ENCODE measurements at places on chromosomes 7 and 10.

DNA sequence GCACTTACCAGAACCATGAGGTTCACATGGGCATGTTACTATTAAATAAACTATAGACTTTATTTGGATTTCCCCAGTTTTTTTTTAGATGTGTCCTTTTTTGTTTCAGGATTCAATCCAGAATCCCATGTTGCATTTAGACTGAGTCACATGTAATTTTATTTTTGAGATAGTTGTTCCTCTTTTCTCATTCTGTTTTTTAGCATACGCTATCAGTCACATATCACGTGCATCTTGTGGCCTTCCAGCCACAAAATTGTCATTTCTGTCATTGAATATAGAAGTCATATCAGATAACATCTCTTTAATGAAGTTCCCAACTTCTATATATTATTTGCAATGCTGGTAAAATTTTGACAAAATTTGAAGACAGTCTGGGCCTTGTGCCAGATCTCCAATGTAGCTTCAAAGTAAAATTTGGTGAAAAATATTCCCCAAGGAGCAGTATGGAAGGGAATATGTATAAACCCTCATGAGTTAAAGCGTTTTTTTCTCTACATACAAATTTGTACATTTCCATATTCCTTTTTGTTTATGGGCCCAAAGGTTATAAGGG, 132.3 kb upstream of the MKI67 start:
- no peak for DNase-seq

DNA sequence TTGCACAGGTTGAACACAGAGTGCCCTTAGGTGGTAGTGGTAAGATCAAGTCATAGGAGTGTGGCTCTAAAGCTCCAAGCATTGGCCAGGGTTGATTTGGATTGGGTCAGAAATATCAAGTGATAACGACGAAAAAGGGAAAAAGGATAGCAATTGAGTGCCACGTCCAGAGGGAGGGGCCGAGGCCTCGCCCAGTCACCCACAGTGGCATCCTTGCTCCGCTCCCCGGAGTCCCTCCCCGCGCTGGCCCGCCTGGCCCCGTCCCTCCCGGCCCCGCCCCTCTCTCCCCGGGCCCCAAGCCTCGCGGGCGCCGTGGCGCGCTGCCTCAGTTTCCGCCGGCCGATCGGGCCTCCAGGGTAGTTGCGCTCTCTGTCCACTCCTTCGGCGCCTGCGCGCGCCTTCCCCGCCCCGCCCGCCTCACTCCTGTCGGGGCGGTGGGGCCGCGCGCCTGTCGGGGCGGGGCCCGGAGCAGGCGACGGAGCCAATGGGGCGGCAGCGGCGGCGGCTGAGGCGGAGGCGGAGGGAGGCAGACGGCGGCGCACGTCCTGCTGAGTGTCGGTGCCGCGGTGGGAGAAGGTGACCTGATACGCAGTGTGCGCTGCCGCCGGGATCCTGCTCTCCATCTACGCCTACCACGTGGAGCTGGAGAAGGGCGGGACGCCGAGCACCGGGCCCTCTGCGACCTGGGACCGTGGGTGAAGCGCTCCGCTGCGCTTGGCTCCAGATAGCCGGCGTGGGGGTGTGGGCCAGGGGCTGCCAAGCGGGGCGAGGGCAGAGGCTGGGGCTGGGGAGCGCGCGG, 209.1 kb upstream of the ZNF722 start:
- no peak for DNase-seq

DNA sequence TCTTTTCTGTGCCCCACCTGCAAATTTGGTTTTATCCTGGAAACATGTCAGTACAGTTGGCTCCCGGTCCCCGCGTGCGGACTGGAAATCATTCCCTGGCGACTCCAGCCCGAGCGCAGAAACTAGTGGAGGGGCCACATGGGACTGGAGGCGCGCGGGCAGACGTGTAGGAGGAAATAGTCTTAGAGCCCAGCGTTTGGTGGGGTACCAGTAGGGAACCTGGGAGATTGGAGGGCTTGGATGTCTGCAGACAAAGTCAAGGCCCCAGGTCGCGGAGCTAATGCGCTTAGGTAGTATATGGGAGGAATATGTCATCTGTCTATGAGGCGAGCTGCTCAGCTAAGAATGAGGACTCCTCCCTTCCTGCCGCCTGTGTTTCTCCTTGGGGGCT, 1.3 kb downstream of the GALNT17 start:
- no peak for DNase-seq

- DNase-seq = no peak
These were observed 31.3 kb downstream of the GNA12 start for GRCh38 chr7:2812831-2813230.

GRCh38 chr7:143384148-143384547, 3.0 kb downstream of the ZYX start:
- DNase-seq = no peak

Measured in stimulated activated CD8-positive, alpha-beta memory T cell treated with anti-CD3 and anti-CD28 coated beads, Interleukin-4, amount 100 ng/mL, for 1 hour (primary cell).